ENCODE measurements at places on chromosomes 11 and 22.

DNA sequence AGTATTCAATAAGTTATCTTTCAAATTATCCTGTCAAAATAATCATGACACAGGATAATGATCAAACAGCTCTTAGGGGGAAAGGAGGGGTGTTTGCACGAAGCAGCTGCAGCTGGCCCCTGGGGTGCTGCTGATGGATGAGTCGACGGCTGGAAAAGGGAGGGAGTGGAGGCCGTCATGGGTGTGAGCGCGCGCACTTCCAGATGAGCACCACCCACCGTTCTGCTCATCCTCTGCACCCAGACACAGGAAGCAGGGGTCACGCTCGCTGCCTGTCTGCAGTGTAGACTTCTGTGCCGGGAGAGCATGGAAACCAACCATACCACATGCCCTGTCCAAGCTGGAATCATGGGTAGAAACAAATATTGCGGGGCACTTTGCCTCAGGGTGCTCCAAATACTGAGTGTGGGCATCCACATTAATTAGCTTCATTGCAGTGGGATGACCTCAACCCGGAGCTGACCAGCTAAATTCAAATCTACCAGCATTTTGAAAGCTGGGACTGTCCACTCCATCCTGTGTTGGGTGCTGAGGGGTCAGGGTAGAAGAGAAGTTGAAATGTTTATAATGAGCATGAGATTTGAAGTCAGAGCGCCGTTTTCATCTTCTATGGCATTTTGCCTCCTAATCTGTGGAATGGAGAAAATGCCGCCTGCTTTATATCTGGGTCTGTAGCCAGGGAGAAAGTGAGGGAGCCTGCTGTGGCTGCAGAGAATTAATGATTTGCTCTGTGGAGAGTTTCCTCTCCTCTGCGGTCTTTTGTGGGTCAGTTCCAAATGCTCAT, 802.4 kb downstream of the TBC1D22A start:
- DNase-seq = no peak

DNA sequence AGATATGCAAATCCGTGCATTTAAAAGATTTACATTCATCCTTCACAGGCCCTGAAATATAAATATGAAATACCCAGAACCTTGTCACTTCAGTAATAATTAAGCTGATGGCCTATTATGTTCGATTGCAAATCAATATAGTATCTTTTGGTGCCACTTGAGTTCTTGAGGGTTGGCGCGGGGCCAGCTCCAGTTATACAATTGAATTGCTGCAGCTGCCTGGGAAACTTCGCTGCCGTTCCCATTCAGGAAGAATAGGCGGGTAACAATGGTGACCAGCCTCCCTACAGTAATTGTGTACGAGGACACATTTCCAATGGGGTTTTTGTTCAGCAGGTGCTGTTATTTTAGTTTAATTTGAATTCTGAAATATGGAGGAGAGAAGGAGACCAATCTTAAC, 451.2 kb downstream of the INSC start:
- no peak for DNase-seq

DNA sequence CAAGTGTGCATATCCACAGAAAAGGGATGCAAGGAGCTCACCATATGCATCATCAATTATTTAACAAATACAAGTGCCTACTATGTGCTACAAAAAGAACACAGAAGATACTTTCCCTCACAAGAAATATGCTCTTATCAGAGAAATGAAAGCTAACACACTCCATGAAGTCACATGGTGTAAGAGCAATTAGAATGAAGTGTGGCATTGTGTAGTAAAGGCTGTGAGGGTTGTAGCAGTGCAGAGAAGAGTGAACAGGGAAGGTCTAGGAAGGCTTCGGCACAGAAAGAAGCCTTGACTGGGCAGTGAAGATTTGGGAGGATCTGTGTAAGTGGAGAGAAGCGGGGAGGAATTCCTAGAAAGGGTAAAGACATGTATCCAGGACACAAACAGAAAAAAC, 22.5 kb downstream of the PPP2R1B start:
- DNase-seq = no peak

DNA sequence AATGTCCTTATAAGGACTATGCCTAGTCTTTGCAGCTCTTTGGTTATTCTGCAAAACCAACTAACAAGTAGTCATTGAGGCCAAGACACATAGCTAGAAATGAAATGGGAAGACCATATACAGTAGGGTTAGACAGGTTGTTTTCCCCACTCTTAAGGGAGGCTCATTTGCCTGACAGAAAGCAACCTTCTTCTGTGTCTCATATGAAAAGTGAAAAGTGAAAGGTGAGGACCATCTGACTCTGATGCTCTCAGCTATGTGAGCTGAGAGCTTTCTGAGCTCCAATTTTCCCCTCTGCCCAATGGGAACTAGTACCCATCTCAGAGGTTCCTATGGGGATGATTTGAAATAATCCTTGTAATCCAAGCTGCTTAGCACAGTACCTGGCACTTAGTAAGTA, 142.0 kb upstream of the BDNF start:
- DNase-seq = no peak

- DNase-seq = no peak
Observed at GRCh38 chr11:6204706-6205105, 651 bp upstream of the C11orf42 start.

DNA sequence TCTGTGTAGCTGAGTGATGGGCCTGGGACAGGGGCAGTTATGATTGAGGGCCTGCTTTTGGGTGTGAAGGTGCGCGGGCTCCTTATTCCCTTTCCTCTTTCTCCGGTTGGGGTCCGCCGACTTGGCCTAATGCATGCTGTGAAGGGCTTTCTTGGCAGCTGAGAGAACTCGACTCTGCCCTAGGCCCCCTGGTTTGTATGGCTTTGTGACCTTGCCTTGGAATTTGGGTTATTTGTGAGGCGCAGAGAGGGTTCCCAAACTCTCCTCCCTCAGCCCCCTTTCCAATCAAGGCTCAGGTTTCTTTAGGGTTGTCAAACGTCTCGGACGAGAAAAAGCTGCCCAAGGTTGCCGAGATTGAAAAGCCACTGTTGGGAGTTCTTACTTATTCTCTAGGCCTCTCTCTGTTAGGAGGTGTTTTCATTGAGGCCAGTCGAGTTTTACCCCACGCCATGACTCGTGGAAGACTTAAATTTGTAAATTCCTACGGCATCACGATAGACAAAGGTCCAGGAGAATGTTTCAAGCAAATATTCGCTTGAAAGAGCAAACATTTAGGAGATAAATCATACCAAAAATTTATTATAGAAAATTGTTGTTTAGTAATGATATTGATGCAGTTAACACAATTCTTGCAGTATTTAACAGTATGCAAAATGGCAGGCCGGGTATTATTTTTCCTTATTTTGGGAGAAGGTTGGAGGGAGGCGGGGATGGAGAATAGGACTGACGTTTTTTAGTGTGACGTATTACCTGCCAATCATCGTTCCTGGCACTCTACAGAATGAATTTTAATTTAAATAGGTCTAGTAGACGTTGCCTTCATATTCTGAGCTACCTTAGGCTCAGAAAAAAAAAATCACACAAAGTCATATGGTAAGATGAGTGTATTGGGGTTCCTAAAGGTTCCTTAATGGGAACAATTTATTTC, 689 bp downstream of the PDHX start:
- no peak for DNase-seq

- no peak for DNase-seq
Observed at GRCh38 chr11:126591966-126592489, 236.5 kb downstream of the ST3GAL4 start.

DNA sequence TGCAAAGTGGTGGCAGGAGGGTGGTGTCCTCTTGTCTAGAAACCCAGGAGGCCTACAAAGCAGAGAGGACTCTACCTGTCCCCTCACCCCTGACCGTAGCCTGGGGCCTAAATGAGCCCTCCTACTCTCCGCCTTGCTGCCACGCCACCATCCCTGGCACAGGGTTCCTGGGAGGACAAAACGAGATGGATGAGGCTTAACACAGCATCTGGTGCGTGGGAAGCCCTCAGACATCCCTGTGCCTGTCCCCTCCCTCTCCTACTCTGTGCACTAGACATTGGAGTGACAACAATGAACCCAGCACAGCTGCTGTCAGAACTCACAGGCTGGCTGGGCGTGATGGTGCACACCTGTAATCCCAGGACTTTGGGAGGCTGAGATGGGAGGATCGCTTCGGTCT, 36.4 kb upstream of the DKK3 start:
- DNase-seq = no peak
